ENCODE measurements at places on chromosomes 13 and 19.

DNA sequence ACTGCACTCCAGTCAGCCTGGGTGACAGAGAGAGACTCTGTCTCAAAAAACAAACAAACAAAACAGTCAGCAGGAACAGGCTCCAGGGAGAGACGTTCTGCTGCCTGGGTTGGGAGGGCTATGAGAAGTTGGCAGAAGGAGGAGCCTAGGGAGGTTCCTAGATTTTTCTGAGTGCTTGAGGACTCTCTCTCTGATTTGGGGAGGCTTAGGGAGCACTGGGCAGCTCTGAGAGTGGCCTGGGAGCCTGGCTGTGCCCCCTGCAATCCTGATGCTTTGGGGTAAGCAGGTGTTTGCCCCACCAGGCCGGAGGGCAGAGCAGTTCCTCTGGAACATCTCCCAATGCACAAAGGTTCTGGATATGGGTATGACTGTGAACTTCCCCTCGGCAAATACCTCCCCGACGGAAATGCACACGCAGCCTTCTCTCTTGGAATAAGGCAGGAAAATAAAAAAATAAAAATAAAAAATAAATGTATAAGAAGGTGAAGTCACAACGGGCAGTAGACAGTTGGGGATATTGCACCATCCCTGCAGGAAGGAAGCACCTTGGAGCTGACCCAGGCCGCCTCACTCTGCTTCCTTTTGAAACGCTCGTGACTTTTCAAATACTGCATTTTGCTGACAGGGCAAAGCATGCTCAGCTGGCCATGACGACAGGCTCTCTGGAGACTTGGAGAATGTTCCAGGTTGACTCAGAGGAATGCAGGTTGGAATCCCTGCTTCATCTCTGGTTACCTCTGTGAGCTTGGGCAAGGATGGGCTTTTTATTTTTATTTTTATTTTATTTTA, 26.5 kb upstream of the HOMER3 start:
- DNase-seq: peak; percentile 23

DNA sequence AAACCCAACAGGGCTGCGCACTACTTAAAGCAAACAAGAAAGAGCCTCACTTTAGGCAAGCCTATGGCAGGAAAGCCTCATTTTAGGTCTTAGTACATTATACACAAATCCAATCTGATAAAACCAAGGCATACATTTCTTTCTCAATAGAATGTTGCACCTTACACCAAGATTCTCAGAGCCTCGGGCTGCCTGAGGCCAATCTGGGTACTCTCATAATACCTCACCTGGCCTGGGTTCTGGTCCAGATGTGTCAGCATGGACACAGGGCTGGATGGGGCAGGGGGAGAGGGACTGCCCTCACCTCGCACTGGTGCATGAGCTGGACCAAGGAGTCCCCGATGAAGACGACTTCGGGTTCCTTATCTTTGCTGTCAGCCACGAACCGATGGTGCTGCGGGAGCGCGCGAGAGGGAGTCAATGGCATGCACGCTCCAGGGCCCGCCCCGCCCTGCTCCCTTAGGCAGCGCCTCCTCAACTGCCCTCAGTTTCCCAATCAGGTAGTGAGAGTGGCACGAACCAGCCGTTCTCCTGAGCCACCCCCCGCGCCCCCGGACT, at the start of gene PRR19:
TSS of gene PRR19 (plus strand) at position 487 of the 558 bp plus-strand sequence. CDS start 7,453 bp downstream, outside the sequence.
- DNase-seq: no peak

DNA sequence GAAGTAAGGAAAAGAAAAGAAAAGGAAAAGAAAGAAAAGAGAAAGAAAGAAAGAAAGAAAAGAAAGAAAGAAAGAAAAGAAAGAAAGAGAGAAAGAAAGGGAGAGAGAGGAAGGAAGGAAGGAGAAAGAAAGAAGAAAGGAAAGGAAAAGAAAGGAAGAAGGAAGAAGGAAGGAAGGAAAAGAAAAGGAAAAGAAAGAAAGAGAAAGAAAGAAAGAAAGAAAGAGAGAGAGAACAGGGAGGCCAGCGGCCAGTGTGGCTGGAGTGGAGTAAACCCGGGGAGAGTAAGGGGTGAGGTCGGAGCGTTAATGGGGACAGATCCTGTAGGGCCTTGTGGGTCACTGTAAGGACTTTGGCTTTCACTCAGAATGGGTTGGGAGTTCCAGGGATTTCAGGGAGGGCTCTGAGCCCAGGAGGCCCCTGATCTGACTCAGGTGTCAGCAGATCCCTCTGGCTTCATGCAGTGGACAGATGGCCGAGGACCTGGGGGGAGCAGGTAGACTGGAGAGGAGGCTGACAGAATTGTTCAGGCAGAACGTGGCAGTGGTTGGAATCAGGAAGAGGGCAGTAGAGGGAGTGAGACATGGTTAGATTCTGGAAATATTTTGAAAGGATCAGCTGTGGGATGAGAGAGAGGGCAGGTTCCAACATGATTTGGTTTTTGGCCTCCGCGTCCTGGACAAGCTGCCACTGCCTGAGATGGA, 19.8 kb upstream of the FXYD3 start:
- DNase-seq: no peak

DNA sequence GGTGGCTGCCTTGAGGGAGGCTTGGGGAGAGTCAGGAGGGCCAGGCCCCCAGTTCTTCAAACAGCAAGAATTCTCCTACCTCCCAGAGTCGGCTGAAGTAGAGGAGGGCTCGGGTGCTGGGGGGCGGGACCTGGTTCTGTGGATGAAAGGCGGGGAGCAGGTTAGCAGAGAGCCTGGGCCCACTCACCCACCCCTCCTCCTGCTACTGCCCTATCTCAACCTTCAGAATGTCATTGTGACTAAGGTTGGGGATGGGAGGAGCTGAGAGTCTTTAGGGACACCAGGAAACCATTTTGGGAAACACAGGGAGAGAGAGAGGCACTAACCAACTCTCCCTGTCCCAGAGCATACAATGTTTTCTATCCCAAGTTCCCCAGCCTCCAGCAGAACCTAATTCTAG, 10.7 kb downstream of the DMKN start:
- DNase-seq: no peak

- no peak for DNase-seq
Measured at GRCh38 chr19:7199613-7200533, 94.3 kb downstream of the INSR start.

DNA sequence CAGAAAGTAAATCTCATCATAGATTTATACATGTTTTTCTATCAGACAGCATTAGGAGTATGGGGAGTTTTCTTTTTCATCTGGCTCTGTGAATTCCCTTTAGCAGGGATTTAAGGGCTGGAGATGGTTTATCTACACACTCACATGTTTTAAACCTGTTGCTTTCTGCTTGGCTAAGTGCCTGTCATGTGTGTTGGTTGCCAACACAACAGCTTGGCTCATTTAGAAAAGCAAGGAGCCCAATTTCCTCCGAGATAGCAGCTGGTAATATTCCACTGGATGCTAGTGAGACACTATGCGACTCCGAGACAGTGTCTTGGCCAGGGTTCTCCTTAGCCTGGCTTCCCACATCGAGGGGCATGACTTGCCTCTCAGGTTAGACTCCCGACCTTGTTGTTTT, 83.3 kb downstream of the KLF5 start:
- no peak for DNase-seq

- no peak for DNase-seq
Measured at GRCh38 chr19:11856596-11857250, 8.2 kb downstream of the ZNF439 start.

DNA sequence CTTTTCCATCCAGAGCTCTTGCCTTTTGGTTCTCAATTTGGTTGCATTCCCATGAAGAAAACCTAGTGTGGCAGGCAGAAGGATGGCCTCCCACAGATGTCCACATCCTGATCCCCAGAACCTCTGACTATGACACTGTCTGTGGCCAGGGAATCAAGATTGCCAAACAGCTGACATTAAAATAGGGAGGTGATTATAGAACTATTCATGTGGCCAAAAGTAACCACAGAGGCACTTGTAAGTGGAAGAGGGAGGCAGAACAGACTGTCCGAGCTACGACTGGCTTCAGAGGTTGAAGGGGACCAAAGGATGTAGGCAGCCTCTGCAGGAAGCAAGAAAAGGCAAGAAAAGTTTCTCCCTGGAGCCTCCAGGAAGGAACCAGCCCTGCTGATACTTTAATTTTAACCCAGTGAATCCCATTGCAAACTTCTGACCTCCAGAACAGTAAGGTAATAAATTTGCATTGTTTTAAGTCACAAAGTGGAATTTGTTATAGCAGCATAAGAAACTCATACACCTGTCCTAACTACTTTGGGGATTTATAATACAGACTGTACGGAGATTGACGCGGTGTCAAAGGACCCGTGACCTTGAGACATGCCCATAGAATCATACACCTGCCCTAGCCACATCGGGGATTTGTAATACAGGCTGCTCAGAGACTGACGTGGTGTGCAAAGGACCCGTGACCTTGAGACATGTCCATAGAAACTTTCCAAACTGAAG, 106.5 kb downstream of the ATP11A start:
- no peak for DNase-seq

- DNase-seq: no peak
Measured at GRCh38 chr13:112870051-112870331, 99.0 kb upstream of the MCF2L start.

DNA sequence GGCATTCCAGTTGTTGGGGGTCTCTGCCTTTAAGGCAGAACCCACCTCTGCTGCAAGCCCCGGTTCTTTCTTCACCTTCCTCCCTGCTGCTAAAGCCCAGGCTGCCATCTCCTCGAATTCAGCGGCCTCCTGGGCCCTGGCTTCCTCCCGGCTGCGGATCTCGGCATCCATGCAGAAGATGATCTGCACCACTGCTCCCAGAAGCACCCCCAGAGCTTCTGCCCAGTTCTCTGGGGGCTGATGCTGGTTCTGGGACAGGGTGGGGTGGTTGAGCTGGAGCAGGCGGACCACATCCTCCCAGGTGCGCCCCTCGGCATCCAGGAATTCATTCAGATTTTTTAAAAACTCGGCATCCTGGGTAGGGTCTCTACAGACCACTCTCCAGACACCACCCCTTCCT, 987 bp downstream of the PNMA8A start:
- no peak for DNase-seq

DNA sequence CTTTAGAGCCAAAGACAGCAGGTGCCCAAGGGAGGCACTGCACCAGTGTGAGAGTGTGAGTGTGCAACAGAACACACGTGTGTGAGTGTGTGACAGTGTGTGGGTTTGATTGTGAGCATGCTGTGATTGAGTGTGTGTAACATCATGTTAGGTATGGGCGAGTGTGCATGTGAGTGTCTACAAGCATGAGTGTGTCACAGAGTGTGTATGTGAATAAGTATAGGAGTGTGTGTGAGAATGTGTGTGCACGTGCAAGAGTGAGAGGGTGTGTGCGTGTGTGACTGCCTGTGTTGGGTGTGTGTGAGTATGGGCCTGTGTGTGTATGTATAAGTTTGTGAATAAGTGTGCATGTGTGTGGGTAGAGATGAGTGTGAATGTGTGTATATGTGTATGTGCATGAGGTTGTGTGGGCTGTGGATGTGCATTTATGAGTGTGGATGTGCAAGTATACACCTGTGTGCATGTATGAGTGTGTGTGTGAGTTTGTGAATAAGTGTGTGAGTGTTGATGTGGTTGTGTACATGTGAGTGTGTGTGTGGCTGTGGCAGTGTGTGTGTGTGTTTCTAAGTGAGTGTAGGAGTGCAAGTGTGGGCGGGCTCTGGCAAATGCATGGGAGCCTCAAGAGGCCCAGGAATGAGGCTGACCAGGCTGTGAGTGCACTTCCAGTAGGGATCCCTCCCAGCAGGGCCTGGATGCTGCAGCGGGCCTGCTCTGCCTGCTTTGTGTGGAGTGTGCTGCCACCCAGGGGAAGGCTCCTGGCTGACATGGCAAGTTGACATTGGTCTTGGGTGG, 198.4 kb downstream of the COL4A1 start:
- peak; percentile 83 for DNase-seq

- DNase-seq: no peak
Measured at GRCh38 chr13:38321654-38322053, 28.0 kb upstream of the UFM1 start.

DNA sequence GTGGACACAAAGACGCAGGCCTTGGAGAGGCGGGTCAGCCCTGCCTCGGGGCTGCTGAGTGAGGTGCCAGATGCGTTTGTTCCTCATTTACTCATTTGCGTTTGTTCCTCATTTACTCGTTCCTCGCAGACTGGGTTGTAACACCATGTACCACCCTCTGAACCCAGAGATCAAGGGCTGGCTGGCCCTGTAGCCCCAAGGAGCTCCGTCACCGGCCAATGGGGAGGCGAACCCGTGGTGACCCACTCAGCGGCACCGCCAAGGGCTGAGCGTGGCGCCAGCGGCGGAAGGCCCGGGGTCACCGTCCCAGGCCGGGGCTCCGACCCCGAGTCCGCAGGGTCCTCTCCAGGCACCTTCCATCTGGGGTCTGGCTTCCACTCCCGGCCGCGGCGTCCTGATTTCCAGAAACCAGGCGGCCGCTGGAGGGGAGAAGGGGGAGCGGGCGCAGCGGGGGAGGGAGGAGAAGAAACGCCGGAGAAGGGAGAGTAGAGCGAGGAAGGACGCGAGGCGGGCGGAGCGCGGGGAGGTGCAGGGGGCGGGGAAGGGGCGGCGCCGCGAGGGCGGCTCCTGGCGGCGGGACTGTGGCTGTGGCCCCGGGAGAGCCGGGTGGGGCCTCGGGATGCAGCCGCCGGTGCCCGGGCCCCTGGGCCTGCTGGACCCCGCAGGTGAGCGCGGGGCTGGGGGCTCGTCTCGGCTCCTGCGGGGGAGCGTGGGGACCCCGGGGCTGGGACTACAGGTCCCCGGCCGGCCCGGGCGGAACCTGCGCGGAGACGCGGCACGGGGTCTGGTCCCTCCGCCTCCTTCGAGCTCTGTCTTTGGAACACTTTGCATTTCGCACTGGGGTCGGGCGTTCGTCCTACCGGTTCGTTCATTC, at the start of gene TMEM255B:
TSS of gene TMEM255B (plus strand) at position 576 of the 874 bp plus-strand sequence. CDS start at position 620, 44 bp downstream.
- peak; percentile 72 for DNase-seq

DNA sequence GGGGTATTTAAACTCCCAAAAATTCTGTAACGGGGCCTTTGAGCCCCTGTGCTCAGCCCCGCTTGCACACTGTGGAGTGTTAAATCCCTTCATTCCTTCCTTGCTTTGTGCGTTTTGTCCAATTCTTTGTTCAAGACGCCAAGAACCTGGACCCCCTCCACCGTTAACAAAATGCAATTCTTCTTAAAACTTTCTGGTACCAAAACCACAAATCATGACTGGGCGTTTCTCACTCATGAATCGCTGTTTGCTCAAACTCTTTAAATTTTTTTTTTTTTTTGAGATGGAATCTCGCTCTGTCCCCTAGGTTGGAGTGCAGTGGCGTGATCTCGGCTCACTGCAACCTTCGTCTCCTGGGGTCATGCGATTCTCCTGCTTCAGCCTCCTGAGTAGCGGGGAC, 881 bp downstream of the ZNF20 start:
- no peak for DNase-seq

- DNase-seq: no peak
Measured at GRCh38 chr19:49071860-49072547, 495 bp downstream of the KCNA7 start.

DNA sequence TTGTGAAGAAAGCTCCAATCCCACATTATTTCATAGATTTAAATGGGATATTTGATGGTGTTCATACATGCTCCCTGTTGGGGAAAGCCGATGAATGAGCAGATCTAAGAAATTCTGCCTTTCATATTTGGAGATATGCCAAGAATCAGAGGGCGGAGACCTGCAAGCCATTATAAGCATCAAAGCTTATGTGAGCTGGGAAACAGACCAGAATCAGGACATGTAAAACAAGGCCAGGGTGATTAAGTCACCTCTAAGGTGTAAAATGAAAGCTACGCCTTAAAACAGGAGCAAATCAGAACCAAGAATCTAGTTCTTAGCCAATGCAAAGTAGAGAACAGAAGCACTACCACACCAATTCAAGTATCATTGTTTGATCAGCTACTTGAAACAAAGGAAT, 392.4 kb downstream of the DCT start:
- DNase-seq: no peak

All from fibroblast of skin of back (primary cell).